ENCODE measurements at places on chromosomes 6 and 20.

DNA sequence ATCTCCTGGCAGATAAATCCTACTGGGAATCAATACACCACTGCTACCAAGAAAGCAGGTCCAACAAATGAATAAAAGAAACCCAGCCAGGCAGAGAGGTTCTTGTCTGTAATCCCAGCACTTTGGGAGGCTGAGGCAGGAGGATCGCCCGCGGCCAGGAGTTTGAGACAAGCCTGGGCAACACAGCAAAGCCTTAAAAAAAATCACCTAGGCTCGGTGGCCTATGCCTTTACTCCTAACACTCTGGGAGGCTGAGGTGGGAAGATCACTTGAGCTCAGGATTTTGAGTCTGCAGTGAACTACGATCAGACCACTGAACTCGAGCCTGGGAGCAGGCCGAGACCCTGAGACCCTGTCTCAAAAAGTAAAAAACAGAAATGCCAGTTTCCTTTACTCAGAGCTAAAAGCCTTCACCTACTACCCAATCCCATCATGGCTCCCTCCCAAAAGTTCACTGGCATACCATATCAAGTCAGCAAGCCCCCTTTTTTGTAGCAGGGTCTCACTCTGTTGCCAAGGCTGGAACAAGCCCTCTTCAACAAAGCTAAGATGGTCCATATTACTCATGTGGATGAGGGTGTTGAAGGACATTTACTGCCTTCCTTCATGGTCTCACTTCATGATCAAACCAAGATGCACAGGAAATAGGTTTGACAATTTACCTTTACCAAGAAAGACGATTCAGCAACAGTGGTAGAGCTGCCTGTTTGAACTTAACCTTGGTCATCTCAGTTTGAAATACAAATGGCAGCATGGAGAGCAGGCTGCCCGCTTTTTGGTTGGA is 5.3 kb downstream of the SNX5 start:
- DNase-seq = no peak

GRCh38 chr6:163429858-163430448 is 15.4 kb downstream of the QKI start:
- no peak for DNase-seq

DNA sequence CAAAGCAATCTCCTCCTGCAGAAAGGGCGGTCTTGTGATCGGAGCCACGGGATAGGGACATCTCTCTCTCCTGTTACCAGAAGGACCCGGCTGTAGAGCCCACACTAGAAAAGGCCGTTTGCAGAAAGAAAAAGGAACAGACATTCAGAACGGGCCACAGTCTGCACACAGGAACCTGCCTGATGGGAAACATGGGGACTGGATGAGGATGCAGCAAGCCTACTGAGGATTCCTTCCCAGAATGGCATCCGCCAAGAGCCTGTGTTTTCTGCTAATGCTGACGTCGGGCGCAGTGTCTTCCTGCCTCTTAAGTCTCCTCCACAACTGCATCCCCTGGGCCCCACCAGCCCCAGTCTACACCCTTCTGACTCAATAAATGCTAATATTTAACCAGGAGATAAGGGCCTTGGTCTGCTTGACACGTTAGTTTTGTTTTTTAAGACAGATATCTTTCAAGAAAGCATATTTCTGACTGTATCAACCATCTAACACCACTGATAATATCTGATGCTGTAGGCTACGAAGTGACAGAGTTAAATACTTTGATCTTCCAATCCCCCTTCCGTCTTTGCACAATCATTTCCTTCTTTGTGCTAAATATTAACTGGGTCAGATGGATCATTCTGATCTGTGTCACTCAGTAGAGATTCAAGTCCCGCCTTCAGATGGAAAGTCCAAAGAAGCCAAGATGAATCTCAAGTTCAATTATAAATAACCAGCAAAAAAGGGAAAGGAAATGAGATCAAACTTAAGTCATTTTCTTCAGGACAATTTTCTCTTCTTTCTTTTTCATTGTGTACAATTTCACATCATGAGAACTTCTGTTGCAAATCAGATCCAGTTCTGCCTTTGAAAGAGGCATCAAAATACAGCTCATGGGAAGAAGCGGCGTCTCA is 20.7 kb downstream of the FAM50B start:
- DNase-seq = no peak

- no peak for DNase-seq
These were observed 70.2 kb downstream of the RIPOR3 start for GRCh38 chr20:50621068-50621665.

- DNase-seq = no peak
These were observed 35.2 kb upstream of the PAQR8 start for GRCh38 chr6:52326540-52327364.

- no peak for DNase-seq
These were observed 932.7 kb downstream of the TFAP2A start for GRCh38 chr6:9482030-9482738.

- no peak for DNase-seq
These were observed 241.8 kb downstream of the ADGRG6 start for GRCh38 chr6:142543606-142544005.

DNA sequence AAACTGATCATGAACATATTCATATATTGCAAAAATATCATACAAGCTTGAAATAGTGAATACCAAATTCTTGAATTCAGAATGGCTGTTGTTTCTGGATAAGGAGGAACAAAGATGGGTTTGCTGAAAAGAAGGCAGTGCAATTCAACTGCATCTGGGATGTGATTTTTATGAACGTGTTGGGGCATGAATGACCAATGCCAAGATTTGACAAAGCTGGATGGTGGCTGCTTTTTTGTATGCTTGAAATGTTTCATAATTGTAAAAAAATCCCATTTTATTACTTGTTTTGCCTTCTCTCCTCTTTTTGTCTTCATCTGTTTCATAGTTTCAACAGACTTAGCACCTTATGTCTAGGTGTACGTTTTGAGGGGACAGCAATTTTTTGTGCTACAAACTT is 36.8 kb upstream of the BCAS1 start:
- DNase-seq = no peak

- DNase-seq = no peak
These were observed 400.0 kb upstream of the CDH4 start for GRCh38 chr20:60851826-60852704.

- no peak for DNase-seq
These were observed 14.9 kb downstream of the NT5E start for GRCh38 chr6:85464722-85465150.

- DNase-seq = no peak
These were observed 501 bp upstream of the ELOVL5 start for GRCh38 chr6:53349209-53349693.

DNA sequence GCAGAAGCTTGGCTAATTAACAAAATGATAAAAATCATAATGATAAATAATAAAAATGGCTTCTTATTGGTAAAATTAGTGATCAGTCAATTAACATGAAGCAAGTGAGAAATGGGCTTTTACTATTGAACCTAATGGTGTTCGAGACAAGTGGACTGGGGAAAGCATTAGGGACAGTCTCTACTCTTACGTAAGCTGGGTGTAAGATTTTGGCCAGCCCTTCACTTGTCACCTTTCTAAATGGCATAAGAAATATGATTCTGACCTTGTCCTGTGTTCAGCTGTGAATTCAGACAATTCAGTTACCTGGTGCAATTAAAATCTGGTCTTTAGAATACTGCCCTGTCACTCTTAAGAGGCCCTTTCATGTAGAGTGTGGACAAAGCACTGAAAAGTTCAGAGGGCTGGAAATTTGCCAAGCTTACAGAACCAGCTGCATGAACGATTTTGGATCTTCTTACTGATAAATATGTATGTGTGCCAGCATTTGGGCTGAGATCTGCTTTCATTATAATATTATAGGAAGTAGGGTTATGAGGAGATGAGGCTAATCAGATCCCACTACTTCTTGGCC is 115.9 kb downstream of the QRSL1 start:
- no peak for DNase-seq

DNA sequence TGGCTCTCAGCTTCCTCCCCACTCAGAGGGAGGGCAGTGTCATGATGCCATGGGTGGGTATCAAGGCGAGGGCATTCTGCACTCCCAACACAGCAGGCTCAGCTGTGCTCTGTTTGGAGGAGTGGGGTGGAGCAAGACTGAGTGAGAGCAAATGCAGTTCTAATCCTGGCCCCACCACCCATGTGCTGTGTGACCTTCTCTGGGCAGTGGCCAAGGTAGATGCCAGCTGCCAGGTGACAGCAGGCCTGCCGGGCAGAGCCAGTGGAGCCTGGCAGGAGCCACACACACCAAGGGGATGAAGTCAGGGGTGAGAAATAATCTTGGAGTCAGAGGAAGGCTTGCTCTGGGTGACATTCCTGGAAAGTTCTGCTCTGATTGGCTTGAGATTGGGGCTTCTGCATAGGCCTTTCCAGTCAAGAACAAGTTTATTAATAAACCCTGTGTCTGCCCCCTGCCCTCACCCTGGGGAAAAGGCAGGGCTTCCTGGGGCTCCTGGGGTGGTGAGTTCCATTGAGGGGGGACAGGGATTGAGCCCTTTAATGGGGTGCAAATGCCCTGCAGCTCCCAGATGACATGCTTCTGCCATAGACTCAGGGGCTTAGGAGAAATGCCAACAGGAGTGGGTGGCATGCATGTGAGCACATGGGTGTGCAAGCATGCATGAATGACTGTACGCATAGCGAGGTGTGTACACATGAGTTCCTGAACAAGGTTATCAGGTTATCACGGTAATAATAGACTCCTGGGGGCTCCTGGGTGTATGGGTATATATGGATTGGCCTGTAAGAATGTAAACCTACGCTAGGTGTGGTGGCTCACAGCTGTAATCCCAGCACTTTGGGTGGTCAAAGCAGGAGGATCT is 134.2 kb downstream of the MRPL14 start:
- no peak for DNase-seq

- peak; percentile 34 for DNase-seq
These were observed 47.6 kb upstream of the PTGIS start for GRCh38 chr20:49615401-49616153.

- DNase-seq = peak; percentile 88
These were observed 19.5 kb downstream of the ZNF311 start for GRCh38 chr6:28985462-28986164.

GRCh38 chr6:15404685-15404980 is 158.8 kb downstream of the JARID2 start:
- no peak for DNase-seq

- DNase-seq = peak; percentile 49
These were observed 167.4 kb downstream of the SASH1 start for GRCh38 chr6:148509800-148510581.

- peak; percentile 90 for DNase-seq
These were observed 11.4 kb downstream of the SYNGAP1 start for GRCh38 chr6:33430991-33431879.

GRCh38 chr6:11659757-11660156 is 118.8 kb downstream of the ADTRP start:
- no peak for DNase-seq

GRCh38 chr6:80163754-80164187 is 57.3 kb downstream of the BCKDHB start:
- no peak for DNase-seq

- no peak for DNase-seq
These were observed 74.2 kb downstream of the WASF1 start for GRCh38 chr6:110105296-110105695.

DNA sequence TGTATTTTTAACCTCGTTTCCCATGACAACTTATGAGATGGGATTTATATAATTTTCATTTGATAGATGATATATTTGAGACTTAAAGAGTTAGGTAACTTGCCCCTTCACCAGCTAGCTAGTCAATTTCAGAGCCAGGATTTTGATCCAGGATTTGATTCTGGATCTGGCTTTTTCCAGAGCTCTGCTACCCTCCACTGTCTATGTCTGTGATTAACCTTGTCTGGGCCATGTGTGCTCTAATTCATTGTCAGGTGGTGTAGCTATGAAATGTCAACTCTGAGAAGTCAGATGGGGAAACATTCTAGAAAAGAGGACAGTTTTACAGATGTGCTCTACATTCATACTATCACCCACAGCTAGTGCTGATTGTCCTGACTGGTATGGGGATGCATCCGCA is 42.5 kb upstream of the MLIP start:
- no peak for DNase-seq

- DNase-seq = no peak
These were observed 375.4 kb downstream of the CDKAL1 start for GRCh38 chr6:20909621-20910020.

DNA sequence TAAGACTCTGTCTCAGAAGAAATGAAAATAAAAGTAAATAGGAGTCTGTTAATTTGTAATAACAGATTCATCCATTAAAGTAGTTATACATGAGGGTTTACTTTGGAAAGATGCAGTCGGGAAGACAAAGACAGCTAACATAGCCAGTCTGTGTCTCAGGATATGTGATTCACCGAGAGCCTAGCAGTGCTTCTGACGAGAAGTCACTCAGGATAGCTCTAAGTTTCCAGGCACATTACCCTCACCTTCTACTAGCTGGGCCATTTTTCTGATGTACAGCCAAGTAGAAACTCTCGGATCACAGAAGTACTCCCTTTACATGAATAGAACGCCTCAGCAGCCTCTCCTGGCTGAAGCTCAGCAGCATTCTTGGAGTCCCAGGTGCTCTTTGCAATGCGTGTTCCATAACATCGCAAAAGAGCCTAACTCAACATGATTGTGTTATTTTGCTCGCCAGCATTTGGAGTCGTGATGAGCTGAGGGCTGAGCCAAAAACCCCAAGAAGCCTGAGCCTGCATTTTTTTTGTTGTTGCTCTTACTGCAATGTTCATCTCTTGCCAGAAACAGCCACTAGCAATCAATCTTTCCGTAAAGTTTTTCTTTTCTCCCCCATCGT is 22.4 kb upstream of the TASP1 start:
- DNase-seq = no peak

DNA sequence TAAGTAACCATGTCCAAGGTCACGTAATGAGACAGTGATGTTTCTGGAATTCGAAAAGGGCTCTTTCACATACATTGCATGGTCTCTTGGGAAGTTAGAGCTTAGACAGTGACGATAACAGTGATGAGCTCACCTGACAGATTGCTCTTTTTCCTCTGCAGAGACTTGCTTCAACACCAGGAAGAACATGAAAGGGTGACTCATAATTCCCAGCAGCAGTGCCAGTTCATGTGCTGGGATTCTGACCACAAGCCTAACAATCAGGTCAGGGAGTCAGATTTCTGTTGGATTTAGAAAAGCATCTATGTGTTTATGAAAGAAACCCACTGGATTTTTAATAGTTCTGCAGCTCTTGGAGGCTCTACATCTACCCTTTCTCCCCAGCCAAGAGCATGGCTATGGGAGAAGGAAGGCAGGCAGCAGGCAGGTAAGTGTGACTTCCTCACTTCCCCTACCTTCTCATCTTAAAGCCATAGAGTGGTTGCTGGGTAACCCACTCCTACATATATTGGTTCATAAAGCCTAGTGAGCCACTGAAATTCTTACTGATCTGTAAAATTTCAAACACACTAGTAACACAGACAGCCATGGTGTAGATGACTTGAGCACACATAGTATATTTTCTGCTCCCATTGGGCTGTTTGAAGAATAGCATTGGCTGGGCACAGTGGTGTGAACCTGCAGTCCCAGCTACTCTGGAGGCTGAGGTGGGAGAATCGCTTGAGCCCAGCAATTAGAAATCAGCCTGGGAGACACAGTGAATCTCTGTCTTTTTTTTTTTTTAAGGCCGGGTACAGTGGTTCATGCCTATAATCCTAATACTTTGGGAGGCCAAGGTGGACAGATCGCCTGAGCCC is 44.4 kb upstream of the LOC128125822 start:
- no peak for DNase-seq

DNA sequence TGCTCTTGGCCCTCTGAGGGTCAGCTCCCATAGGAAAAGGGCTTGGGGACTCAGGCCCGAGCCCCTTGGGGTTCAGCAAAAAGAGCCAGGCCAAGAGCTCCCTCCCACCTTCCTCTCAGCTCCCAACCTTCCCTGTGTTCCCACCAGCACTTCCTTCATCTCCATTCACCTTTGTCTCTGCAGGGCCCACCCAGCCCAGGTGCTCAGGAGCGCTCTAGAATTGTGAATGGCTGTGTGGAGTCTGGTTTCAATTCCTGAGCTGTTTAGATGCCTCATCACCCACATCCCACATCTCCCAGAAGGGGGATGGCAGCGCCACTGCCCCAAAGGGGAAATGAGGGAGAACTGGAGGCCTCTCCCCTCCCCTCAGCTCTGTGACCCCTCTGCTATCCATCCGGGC is 7.7 kb downstream of the GRM4 start:
- DNase-seq = no peak

All from anterior cingulate cortex (tissue), 58 donors.